Thoracic aorta (tissue), 2 donors: ENCODE measurements at places on chromosomes 16 and 17. TPM values are rescaled to one million over a fixed set of nuclear protein-coding genes. Genes with fewer than 3 reads are reported as not detected.

Gene RSPRY1
- 32.5 TPM for total RNA-seq

Gene TBC1D3I
- not detected for total RNA-seq

Gene CLDN9
- total RNA-seq, result 1.5 TPM

Gene SLC5A11
- total RNA-seq, result not detected

DNA sequence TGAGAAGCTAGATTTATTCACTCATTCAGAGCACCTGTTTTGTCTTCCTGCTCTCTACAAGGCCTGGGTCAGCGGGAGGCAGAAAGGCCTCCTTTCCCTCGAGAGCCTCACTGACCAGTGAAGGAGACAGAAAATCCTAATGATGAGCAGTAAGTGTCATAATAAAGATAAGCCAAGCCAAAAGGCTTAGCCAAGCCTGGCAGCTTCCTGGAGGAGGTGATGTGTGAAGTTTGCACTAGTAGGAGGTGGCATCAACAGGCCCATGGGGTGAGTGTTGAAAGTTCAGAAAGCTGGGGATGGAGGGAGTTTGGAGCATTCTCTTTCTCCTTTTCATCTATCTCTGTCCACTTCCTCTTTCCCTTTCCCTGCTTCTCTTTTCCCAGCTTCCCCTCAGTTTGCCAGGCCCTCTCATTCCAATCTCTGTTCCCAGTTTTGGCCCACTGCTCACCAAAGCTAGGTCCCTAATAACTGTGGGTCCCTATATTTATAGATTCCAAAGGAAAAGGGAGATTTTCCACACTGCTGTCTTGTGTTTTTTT, 16.5 kb upstream of the SPNS3 start:
- no peak overlapping the region for H3K4me3 ChIP-seq
- H3K4me1 ChIP-seq, result peaks cover 3% of the 10 kb centered on the region
- no peaks in the 10 kb centered on the region for H3K36me3 ChIP-seq
- no peak for DNase-seq

DNA sequence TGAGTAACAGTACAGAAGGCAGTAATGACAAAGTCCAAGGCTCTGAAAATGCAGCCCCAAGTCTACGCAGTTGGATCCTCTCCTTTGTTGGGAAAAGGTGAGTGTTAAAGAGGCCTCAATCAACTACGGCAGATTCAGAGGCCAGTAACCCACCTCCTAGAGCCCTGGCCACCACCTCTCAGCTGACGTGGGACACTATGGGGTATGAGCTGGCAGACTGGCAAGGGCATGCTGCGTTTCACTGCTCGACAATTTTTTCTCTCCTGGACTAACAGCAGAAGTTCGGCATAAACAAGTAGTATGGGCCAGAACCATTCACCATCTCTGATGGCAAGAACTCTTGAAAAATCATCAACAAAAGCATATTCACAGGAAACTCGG, 17.2 kb downstream of the NCBP3 start:
- no peak for DNase-seq
- H3K27me3 ChIP-seq, result no peaks in the 10 kb centered on the region
- no peak overlapping the region for H3K27ac ChIP-seq
